Activated CD8-positive, alpha-beta memory T cell treated with anti-CD3 and anti-CD28 coated beads for 48 hours (primary cell): ENCODE measurements at places on chromosomes 12 and 14.

DNA sequence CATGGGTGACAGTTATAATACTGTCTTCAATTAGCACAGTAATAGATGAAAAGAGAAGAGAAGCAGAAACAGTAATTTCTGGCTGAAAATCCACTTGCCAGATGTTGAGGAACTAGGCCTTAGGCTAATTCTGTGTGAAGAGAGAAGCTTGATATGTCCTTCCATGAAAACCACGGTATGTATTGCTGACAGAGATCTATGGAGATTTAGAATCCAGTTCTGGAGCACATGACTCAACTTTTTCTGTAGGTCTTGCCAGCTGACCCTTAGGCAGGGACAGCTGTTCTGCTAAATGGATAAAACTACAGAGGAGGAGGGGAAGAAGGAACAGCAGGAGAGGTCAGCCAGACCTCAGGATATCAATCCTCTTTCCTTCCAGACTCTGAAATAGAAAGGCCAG is 211.5 kb downstream of the PRKD1 start:
- no peak for DNase-seq

GRCh38 chr14:102666635-102667034 is 74.2 kb downstream of the RCOR1 start:
- no peak for DNase-seq

- DNase-seq: no peak
Measured at GRCh38 chr12:101654442-101654841, 43.0 kb upstream of the CHPT1 start.

DNA sequence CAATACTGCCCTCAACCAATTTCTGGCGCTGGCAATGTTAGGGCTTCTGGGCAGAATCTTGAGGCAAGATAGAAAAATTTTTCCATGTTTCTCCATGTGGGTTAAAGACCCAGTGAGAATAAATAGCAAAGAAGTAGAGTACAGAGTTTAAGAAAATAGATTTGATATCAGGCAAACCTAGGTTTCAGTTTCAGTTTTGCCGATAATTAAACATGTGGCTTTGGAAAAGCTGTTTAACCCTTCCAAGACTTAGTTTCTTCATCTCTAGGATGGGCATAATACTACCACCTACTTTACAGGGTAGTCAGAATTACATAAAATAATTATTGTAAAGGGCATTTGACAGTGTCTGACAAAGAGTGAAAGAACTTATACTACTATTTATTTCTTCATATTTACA is 360.4 kb downstream of the PCNX1 start:
- DNase-seq: no peak
